ENCODE measurements at places on chromosomes 1 and 21.
A peak's percentile ranks its signal among the peaks of the same experiment; 100 is the strongest.

DNA sequence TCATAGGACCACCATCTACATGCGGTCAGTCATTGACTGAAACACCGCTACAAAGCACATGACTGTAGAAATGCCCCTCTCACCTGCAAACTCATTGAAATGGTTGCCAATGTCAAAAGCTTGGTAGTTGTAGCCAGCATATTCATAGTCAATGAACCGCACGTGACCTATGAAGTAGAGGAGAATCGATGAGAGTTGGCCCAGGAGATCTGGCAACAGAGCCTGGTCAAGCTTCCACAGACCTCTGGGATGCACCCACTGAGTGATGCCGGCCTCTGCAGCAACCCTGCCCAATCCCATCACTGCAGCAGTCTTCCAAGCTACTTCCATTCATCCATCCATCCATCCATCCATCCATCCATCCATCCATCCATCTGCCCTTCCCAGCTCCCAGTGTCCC is 11.9 kb downstream of the ETNK2 start:
- no peak for DNase-seq

DNA sequence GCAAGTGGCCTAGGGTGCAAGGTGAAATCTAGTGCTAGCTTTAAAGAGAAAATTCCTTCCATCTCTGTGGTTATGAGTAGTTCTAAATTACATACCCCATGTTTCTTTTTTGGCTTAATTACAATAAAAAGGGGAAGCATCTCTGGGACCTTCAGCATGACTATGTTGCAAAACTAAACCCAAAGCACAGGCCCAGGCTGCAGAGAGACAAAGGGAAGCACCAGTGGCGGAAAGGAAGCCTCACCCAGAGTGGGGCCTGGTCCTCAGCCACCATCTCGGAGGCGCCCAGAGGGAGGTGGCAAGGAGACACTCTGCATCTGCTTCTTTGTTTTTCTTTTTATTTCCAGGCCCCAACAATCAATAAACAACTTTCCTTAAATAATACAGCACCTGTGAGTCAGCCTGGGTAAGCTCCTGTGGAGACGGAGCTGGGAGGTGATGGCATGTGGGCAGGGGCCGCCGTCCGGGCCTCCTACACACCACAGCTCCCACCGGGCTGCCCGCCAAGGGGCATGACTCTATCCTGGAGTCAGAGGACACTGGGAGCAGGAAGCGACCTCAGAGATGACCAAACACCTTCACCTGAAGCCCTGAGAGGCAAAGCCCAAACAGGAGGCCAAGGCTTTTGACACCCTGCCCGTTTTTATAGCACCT is 21.7 kb downstream of the ITPKB start:
- peak; percentile 91 for DNase-seq

DNA sequence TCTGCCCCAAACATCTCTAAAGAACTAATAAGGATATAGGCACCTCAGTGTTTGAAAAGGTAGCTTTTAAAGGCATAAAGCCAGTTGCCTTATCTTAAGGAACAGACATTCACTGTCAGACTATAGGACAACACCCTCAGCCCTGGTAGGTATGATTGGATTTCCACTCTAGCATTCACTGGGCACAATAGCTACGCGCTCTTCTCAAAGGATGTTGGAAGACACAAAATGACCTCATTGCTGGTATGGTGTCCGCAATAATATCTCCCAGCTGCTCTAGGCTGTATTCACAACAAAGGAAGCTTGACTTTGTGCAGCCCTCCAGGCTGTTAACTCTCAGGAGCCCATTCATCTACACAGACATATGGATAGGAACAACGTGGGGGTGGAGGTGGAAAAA is 119.4 kb upstream of the CXADR start:
- no peak for DNase-seq

DNA sequence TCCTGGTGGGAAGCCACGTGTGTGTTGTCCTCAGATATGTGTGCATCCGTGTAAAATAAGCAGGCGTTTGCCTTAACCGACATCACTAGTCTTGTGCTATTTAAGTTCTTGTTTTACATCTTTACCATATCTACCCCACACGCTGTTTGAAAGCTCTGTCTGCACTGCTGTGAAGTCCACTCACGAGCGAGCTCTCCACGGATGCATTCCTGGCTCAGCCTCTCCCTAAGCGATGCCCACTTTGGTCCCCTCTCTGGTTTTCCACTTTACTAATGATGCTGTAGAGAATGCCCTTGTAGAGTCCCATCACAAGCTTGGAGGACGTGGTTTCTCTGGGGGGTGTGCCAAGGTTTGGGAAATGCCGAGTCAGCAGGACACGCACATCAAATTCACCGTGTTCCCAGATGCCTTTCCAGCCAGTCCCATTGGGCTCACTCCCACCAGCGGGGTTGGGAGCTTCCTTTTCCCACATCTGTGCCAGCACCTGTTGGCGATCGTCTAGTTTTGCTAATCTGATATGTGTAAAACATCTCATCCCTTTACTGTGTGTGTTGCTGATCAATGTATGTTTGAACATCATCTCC is 43.8 kb downstream of the ACTL8 start:
- no peak for DNase-seq

GRCh38 chr1:193285641-193286040 is 99.2 kb upstream of the B3GALT2 start:
- no peak for DNase-seq

GRCh38 chr1:64263856-64264255 is 60.4 kb downstream of the UBE2U start:
- no peak for DNase-seq

DNA sequence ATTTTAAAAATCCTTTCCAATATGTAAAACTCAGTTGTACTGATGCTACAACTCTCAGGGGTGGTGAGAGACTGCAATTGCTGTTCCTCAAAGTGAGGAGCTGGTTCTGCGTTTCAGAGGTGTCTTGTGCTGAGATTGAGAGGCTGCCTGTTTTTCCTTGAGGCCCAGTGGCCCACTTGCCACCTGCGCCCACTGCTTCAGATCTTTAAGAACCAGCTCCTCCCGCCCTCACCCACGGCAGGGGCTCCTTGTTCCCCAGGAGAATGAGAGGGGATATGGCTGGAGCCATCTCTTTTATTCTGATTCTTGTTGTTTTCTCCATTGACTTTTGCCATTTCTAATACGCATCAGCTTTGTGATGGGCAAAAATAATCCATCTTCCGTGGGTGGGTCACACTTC is 45.5 kb downstream of the EVA1C start:
- no peak for DNase-seq

- DNase-seq: no peak
Observed at GRCh38 chr1:112304612-112305011, 91.4 kb upstream of the CTTNBP2NL start.

GRCh38 chr1:164707868-164708331 is 148.9 kb downstream of the PBX1 start:
- no peak for DNase-seq

GRCh38 chr1:170200161-170200560 is 54.4 kb downstream of the NTMT2 start:
- DNase-seq: no peak

DNA sequence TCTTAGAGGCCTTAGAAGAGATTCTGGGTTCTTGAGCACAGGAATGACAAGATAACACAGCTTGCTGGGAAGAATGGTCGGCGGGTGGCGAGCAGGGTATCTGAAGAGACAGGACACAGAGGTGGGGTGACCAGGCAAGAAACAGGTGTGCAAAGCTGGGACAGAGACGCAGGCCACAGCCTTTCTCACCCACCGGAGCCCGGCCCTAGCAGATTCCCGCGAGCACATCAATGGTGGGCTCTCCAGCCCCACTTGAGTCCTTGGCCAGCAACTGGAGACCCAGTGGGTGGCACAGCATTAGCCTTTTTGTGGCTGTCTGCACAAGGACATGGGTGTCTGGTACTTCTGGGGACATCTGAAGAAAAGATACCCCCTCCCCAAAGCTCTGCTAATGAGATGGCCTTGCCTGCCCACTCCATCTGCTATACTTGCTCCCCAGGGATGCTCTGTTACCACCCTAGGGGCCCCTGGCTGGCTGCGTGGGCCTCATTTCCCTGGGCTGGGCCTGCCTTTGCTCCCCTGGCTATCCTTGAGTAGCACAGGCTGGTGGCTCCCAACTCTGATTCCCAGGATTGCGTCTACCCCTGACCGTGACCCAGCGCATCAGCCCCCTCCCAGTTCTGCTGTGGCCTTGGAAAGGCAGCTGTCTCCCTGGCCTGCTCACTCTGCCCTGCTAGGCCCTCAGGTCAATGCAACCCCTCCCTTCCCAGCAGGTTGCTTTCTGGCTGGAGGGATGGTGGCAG is 127.2 kb upstream of the ADAR start:
- DNase-seq: no peak

GRCh38 chr1:26166719-26167281 is 2.0 kb downstream of the C1orf232 start:
- DNase-seq: no peak

DNA sequence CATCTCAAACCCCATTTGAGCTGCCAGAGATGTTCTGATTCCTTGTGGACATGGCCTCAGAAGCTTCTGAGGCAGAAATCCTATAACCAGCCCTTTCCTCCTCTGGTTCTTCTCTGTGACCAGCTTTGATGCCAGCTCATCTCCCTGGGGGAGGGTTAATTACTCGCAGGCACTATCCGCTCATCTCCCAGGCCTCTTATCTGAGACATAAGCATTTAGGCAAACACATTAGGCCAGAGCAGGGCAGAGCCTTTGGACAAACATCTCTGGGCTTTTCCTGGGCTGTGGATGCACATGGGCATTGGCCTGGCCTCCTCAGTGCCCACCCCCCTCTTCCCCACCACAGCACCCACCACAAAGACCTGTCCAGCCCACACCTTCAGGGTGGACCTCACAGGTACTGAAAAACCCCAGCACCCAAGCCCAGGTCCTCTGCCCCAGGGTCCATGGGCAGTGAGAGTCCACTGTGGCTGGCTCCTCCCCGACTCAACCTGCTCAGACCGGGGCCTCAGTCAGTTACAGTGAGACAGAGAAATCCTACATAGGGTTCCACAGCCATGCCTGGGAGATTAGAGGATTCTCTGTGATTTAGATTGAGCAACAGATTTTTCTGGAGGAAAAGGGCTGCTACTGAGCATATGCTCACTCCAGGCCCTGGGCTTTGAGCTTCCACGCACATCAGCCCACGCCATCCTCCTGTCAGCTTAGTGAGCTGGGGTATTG is 26.9 kb downstream of the IGSF21 start:
- DNase-seq: no peak

GRCh38 chr1:93925206-93925605 is 16.0 kb upstream of the GCLM start:
- no peak for DNase-seq

DNA sequence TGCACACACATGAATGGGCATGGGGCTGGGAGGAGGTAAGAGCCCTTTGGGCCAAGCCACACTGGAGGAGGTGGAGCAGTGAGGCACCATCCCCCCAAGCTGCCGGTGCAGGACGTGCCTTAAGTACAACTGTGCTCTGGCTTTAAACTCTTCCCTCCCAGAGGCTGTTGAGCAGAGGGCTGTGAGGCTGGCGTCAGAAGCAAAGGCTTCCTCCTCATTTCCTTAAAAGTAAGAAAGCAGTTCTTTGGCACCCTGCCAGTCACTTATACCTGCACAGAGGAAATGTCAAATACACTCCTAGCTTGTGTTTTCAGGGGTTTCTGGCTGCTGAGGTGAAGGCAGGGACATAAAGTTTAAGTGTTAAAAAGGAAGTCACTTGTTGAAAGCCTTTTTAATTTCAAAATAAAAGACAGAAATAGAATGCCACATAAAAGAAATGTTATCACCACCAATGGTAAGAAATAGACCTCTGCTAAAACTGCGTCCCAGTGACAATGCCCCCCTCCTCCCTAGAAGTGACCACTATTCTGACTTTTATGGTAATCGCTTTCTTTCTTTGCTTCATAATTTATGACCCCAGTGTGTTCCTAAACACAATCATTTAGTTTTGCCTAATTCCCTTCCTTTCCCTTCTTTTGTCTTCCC is 33.0 kb downstream of the LAMC2 start:
- no peak for DNase-seq

GRCh38 chr1:101105877-101106276 is 80.3 kb upstream of the DPH5 start:
- DNase-seq: no peak

- DNase-seq: no peak
Observed at GRCh38 chr1:206809504-206810084, 37.3 kb upstream of the IL10 start.

Data from bone marrow (tissue), 2 donors.